ENCODE measurements at places on chromosomes 16 and 17. TPM values are rescaled to one million over a fixed set of nuclear protein-coding genes. Genes with fewer than 3 reads are reported as not detected.
A peak's percentile ranks its signal among the peaks of the same experiment; 100 is the strongest.

- H3K4me1 ChIP-seq = peaks cover 19% of the 10 kb centered on the region
- peak; percentile 98 for DNase-seq
- no peaks in the 10 kb centered on the region for H3K36me3 ChIP-seq
- H3K4me3 ChIP-seq = no peak overlapping the region
Observed at GRCh38 chr16:67017810-67018488, 11.0 kb upstream of the CBFB start.

DNA sequence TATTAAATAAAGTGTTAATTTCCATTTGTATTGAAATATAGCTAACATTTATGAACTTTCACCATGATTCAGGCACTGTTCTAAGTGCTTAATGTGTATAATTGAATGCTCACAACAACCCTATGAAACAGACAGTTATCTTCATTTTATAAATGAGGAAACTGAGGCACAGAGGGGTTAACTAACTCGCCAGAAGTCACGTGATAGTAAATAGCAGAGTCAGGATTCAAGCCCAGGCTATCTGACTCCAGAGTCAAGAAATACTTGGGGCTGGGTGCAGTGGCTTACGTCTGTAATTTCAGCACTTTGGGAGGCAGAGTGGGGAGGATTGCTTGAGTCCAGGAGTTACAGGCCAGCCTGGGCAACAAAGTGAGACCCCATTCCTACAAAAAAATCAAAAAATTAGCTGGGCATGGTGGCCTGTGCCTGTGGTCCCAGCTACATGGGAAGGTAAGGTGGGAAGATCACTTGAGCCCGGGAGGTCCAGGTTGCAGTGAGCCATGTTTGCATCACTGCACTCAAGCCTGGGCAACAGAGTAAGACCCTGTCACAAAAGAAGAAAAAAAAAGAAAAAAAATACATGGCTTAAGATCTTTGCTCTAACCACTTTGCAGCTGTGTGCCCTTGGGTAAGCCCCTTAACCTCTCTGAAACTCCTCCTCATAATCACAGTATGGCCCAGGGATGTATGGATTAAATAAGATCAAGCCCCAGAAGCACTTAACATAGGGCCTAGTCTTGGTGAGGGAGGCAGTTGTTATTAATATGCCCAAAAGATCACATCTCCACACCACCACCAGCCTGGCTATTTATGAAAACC lies 29.0 kb downstream of the WSB1 start:
- no peak for DNase-seq
- H3K4me1 ChIP-seq = peaks cover 17% of the 10 kb centered on the region
- H3K4me3 ChIP-seq = no peak overlapping the region
- no peaks in the 10 kb centered on the region for H3K27me3 ChIP-seq

- no peak overlapping the region for H3K27ac ChIP-seq
- no peak overlapping the region for H3K4me3 ChIP-seq
- peaks cover 10% of the 10 kb centered on the region for H3K27me3 ChIP-seq
- 0 out of 2 replicates have a peak, but pooled peaks cover 3% of the 10 kb centered on the region for H3K4me1 ChIP-seq
Observed at GRCh38 chr16:17367036-17367435, 103.7 kb downstream of the XYLT1 start.

DNA sequence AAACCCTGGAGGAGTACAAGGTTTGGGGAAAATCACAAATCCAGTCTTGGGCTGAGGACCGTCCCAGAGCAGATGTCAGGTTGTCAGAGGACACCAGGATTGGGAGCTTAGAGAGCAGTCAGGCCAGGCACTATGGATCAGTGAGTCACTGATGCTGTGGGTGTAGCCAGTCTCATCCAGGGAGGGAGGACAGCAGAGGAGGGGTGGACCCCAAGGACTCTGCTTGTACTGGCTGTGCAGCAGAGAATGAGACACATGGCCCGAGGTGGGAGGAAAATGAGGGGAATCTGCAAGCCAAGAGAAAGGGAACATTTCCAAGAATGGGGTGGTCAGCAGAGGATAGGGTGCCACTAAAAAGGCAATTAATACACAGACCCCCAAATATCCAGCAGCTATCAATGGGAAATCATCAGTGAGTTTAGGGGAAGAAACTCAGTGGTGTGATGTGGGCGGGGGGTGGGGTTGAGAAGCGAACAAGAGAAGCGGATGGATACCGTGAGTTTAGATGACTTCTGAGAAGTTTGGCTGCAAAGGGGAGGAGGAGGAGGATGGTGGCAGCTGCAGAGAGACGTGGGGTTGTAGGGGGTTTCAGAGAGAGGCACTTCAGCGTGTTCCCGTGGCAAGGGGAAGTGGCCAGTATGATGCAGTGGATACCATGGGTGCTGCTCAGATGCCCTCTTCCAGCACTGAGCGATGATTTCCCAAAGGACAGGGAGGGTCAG lies 43.9 kb downstream of the ARHGAP27 start:
- no peaks in the 10 kb centered on the region for H3K4me1 ChIP-seq
- H3K4me3 ChIP-seq = no peak overlapping the region
- DNase-seq = no peak
- no peak overlapping the region for H3K27ac ChIP-seq
- no peaks in the 10 kb centered on the region for H3K36me3 ChIP-seq

GRCh38 chr16:4511441-4512082 lies 27.0 kb downstream of the CDIP1 start:
- peaks cover 26% of the 10 kb centered on the region for H3K36me3 ChIP-seq
- H3K27me3 ChIP-seq = no peaks in the 10 kb centered on the region
- no peak overlapping the region for H3K27ac ChIP-seq
- no peak for DNase-seq
- no peaks in the 10 kb centered on the region for H3K4me1 ChIP-seq

DNA sequence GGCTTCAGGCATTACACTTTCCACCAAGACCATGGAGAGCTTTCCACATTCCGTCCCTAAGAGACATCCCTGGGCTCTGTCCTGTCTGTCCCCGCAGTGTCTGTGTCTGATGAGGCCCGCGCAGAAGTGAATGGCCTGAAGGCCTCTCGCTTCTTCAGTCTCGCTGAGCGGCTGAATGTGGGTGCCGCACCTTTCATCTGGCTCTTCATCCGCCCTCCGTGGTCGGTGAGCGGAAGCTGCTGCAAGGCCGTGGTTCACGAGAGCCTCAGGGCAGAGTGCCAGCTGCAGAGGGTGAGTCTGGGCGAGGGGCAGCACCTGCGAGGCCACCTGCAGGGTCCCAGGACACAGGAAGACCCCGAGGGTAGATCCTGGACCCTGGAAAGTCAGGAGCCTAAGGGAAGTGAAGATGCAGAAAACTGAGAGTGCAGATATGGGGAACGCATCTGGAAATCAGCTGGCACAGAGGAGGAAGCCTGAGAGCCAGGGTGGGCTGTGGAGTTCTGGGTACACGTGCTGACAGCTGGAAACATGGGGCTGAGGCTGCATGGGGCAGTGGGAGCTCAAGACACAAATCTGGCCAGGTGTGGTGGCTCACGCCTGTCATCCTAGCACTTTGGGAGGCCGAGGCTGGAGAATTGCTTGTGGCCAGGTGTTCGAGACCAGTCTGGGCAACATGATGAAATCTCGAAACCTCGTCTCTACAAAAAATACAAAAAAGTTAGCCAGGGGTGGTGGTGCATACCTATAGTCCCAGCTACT lies 8.0 kb downstream of the CCNF start:
- H3K27me3 ChIP-seq = no peaks in the 10 kb centered on the region
- no peak for DNase-seq
- H3K4me3 ChIP-seq = no peak overlapping the region
- no peaks in the 10 kb centered on the region for H3K4me1 ChIP-seq

The ZG16 gene
- 0.07 TPM for total RNA-seq

The SPN gene
- total RNA-seq = 0.47 TPM

GRCh38 chr17:51016099-51016498 lies 104.6 kb downstream of the SPAG9 start:
- H3K36me3 ChIP-seq = peaks cover 5% of the 10 kb centered on the region
- no peaks in the 10 kb centered on the region for H3K4me1 ChIP-seq
- H3K27ac ChIP-seq = no peak overlapping the region
- H3K27me3 ChIP-seq = no peaks in the 10 kb centered on the region

- DNase-seq = no peak
- no peaks in the 10 kb centered on the region for H3K36me3 ChIP-seq
- no peak overlapping the region for H3K27ac ChIP-seq
Observed at GRCh38 chr17:45687594-45687993, 96.5 kb upstream of the CRHR1 start.

The PRR35 gene
- total RNA-seq = not detected

- H3K36me3 ChIP-seq = no peaks in the 10 kb centered on the region
- DNase-seq = no peak
- no peak overlapping the region for H3K27ac ChIP-seq
- H3K4me3 ChIP-seq = no peak overlapping the region
- no peaks in the 10 kb centered on the region for H3K27me3 ChIP-seq
Observed at GRCh38 chr16:1354815-1355540, 3.2 kb downstream of the GNPTG start.

DNA sequence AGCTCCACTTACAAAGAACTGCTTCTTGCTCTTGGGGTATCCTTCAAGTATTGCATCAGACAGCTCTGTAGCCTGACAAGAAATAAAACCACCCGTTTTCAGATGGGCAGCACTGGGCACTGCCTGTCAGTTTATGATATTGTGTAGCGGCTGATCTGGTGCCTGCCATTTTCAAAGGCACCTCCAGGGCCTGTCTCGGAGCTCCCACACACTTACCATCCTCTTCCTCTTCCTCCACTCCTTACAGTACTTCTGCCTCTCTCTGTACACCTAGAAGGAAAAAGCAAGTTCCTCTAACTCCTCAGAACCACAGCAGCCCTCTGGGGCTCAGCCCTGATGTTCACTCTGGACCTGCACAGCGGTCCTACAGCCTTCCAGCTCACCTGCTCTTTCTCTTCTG lies 4.4 kb downstream of the PSMC3IP start:
- DNase-seq = no peak
- no peak overlapping the region for H3K4me3 ChIP-seq
- H3K36me3 ChIP-seq = peaks cover 44% of the 10 kb centered on the region

- H3K27ac ChIP-seq = no peak overlapping the region
- no peak for DNase-seq
- H3K36me3 ChIP-seq = no peaks in the 10 kb centered on the region
- no peaks in the 10 kb centered on the region for H3K27me3 ChIP-seq
- H3K4me3 ChIP-seq = no peak overlapping the region
Observed at GRCh38 chr17:27408891-27409290, 47.4 kb upstream of the KSR1 start.

The TNFRSF12A gene
- 188 TPM for total RNA-seq

- H3K4me3 ChIP-seq = peak overlapping the region; percentile 94
- no peaks in the 10 kb centered on the region for H3K27me3 ChIP-seq
- H3K4me1 ChIP-seq = peaks cover 28% of the 10 kb centered on the region
Observed at GRCh38 chr17:21039839-21040575, 2.8 kb downstream of the USP22 start.

The TMEM97 gene
- total RNA-seq = 55.6 TPM

The NHLRC4 gene
- 0.22 TPM for total RNA-seq

DNA sequence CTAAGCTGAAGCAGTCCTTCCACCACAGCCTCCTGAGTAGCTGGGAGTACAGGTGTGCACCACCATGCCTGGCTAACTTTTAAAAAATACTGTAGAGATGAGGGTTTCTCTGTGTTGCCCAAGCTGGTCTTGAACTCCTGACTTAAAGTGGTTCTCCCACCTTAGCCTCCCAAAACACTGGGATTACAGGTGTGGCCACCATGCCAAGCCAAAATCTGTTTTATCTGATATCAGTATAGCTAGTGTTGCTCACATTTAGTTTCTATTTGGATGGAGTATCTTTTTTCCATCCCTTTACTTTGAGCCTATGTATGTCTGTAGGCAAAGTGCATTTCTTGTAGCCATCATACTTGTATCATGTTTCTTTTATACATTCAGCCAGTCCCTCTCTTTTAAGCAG lies 82.1 kb downstream of the BCAS3 start:
- no peaks in the 10 kb centered on the region for H3K36me3 ChIP-seq
- no peak for DNase-seq
- H3K4me1 ChIP-seq = no peaks in the 10 kb centered on the region
- H3K4me3 ChIP-seq = no peak overlapping the region

DNA sequence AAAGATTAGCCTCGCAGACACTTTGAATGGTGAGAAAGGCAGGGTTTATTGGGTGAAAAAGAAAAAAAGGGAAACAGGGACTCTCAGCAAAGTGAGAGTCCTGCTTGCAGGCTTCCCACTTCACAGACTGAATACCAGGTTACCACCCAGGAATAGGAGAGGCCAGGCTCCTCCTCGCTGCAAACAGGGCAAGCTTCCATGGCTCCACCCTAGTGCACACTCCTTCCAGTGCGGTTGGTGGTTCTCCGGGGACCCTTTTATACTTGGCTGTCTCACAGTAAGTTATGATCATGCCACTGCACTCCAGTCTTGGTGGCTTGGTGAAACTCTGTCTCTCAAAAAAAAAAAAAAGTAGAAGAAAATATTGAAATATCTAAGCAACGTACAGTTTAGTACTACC lies 30.5 kb upstream of the CDH8 start:
- no peak overlapping the region for H3K27ac ChIP-seq
- no peak for DNase-seq
- no peaks in the 10 kb centered on the region for H3K36me3 ChIP-seq
- H3K4me3 ChIP-seq = no peak overlapping the region

DNA sequence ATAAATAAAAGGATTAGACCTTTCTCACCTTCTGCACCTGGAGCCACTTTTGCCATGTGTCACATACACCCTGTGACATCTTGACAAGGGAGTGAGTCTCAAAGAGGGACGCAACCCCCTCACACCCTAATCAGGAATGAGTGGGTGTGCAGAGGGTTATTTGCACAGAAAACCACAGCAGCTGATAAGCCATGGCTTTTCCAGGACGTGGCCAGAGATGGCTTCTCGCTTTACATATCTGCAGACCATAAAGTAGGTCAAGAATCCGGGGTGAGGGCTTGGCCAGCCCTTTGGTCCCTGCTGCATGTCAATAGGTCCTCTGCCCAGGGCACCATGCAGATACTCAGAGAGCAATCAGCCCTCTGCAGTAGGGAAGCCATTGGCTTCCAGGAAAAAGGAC lies 2.4 kb upstream of the CD300LF start:
- H3K36me3 ChIP-seq = no peaks in the 10 kb centered on the region
- DNase-seq = no peak
- 0 out of 2 replicates have a peak, but pooled peaks cover 6% of the 10 kb centered on the region for H3K27me3 ChIP-seq

DNA sequence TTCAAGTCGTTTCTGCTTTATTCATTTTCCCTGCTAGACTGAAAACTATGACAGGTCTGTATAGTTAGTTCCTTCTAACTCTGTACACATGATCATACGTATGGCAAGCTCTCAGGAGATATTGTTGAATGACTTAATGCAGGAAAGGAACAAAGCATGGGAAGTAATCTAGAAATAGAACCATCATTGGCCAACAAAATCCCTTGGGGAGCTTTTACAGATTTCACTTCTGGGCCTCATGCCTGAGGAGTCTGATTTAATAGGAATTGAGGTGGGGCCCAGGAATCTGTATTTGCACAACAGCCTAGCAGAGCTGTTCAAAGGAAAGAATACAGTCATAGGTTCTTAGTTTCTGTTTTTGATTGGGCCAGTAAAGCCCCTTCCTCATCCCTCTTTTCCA lies 229.2 kb downstream of the MAP2K6 start:
- H3K4me1 ChIP-seq = no peaks in the 10 kb centered on the region
- H3K4me3 ChIP-seq = no peak overlapping the region
- no peaks in the 10 kb centered on the region for H3K36me3 ChIP-seq

GRCh38 chr17:15238676-15239422 lies 26.3 kb downstream of the PMP22 start:
- H3K36me3 ChIP-seq = peaks cover 8% of the 10 kb centered on the region
- H3K27ac ChIP-seq = no peak overlapping the region
- no peaks in the 10 kb centered on the region for H3K4me1 ChIP-seq
- no peak for DNase-seq
- H3K4me3 ChIP-seq = no peak overlapping the region
- H3K27me3 ChIP-seq = no peaks in the 10 kb centered on the region

The KRTAP4-3 gene
- total RNA-seq = not detected

Data from HCT116 (cell line).